ENCODE measurements at places on chromosomes 3 and 15. TPM values are rescaled to one million over a fixed set of nuclear protein-coding genes. Genes with fewer than 3 reads are reported as not detected.

Gene CLDN16
- total RNA-seq = 0.46 TPM

Gene FBXW12
- total RNA-seq = 1.8 TPM

Gene ANKRD63
- 2.3 TPM for total RNA-seq

Gene KCNMB2
- 42.4 TPM for total RNA-seq

Gene GOLGA8H
- 2.1 TPM for total RNA-seq

Gene EAF1
- total RNA-seq = 42.9 TPM

Gene MAP6D1
- 9.9 TPM for total RNA-seq

Gene SERPINI2
- 3.7 TPM for total RNA-seq

Gene TMEM62
- total RNA-seq = 28.1 TPM

Gene AADACL2
- total RNA-seq = not detected

Gene P2RY14
- total RNA-seq = 1.4 TPM

Gene GNAT1
- total RNA-seq = not detected

Gene CGNL1
- 11.3 TPM for total RNA-seq

Gene SLC24A5
- total RNA-seq = 0.92 TPM

Gene ECE2
- total RNA-seq = 18.7 TPM

Gene TERC
- total RNA-seq = 71.0 TPM

Gene CCK
- 14.5 TPM for total RNA-seq

Gene MESP1
- 2.5 TPM for total RNA-seq

Gene CLDN18
- not detected for total RNA-seq

Gene AHSG
- 0.23 TPM for total RNA-seq

Gene FBN1
- 23.1 TPM for total RNA-seq

Gene MNS1
- total RNA-seq = 4.8 TPM

Gene CHRNA7
- 12.7 TPM for total RNA-seq

Gene MESP2
- 0.92 TPM for total RNA-seq

Gene ZNF80
- 0.23 TPM for total RNA-seq

Gene MME
- total RNA-seq = 9.7 TPM

Gene MUSTN1
- not detected for total RNA-seq

Gene SIN3A
- 32.1 TPM for total RNA-seq

Gene ARGFX
- total RNA-seq = not detected

Gene POPDC2
- total RNA-seq = 0.69 TPM

Gene GABRR3
- total RNA-seq = not detected

Gene ISG20
- under 0.01 TPM for total RNA-seq

Gene CLRN1
- not detected for total RNA-seq

Gene RASSF1
- total RNA-seq = 12.2 TPM

Gene GOLGA6B
- total RNA-seq = not detected

Gene TRAT1
- total RNA-seq = not detected

Measured in diencephalon (tissue), 1 donor.